CD4-positive, CD25-positive, alpha-beta regulatory T cell (primary cell): ENCODE measurements at places on chromosomes 7 and 10.

GRCh38 chr7:137086896-137087295 is 218.4 kb downstream of the CHRM2 start:
- no peak for DNase-seq

DNA sequence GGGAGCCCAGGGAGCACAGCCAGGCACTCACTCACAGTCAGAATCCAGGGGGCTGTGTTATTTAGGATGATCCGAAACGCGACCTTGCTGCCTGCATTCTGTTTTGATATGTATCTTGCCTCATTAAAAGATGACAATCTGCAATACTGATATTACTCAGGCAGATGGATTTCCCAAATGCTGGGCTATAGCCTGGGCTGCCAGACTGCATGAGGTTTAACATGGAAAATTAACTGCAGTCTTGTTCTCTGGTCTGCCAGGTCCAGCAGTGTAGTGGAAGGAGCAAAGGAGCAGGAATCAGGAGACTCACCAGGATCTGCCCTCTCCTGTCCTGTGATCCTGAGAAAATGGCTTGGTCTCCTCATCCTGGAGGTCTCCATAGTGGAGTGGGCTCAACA is 258.1 kb downstream of the PAXIP1 start:
- DNase-seq, result no peak

DNA sequence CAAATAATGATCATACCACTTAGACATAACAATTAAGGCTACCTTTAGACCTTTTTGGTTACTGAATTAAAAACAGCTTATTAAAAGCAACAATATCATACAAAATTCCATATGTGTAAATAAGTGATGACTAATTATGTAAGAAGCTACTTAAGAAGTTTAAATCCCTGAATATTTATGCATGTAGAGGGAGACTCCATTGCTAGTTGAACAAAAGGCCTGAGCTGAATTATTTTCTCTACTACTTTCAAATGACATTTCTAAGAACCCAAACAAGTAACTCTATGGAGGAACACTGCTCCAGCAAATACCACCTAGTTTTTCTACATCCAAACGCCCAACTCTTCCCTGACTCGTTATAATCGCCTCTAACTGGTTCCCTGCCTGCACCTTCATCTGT is 31.5 kb downstream of the EPC1 start:
- DNase-seq, result no peak

- no peak for DNase-seq
These were observed 92.4 kb downstream of the WNT2 start for GRCh38 chr7:117230276-117231046.
